ENCODE measurements at places on chromosomes 3 and 15.

GRCh38 chr3:89527736-89528305 is 420.4 kb downstream of the EPHA3 start:
- DNase-seq = no peak

DNA sequence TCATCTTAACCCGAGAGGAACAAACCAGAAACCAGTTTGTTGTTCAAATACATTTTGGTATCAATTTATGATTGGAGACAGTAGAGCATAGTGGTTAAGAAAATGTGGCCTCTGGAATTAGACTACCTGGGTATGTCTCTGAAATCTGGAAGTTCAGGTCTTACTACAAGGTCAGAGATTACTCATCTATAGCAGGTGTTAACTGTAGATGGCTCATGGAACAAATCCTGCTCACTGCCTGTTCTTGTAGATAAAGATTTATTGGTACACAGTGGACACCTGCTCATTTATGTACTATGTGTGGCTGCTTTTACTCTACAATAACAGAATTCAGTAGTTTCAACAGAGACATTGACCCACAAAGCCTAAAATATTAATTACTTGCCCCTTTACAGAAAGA is 413.3 kb downstream of the CNTN6 start:
- no peak for DNase-seq

GRCh38 chr3:125460233-125460632 is 59.8 kb downstream of the SNX4 start:
- DNase-seq = no peak

- DNase-seq = no peak
Observed at GRCh38 chr15:84603630-84604379, 3.0 kb downstream of the ZSCAN2 start.

- DNase-seq = no peak
Observed at GRCh38 chr15:73630921-73631362, 2.2 kb downstream of the NPTN start.

DNA sequence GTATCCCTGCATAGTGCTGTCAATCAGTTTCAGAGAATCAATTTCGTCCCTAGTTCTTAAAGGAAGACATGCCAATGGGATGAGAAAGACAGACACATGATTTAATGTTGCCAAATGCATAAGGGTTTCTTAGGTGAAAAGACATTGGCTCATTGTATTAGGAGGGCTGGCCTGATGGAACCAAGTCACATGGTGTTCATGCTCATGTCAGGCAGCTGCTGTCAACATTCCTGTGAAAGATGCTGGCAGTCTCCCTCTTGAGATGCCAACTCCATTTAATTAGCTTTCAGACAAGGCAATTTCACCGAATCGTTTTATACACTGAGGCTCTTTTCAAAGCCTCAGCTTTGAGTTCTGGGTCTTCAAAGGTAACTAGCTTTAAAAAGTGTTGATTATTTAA is 16.1 kb upstream of the IL1RAP start:
- peak; percentile 55 for DNase-seq

GRCh38 chr15:54518156-54518882 is 540.1 kb downstream of the UNC13C start:
- no peak for DNase-seq

GRCh38 chr15:99502661-99503060 is 63.1 kb upstream of the MEF2A start:
- no peak for DNase-seq

- no peak for DNase-seq
Observed at GRCh38 chr15:66594836-66595235, 29.0 kb upstream of the LCTL start.

- no peak for DNase-seq
Observed at GRCh38 chr3:196774848-196775422, 35.3 kb downstream of the PAK2 start.

DNA sequence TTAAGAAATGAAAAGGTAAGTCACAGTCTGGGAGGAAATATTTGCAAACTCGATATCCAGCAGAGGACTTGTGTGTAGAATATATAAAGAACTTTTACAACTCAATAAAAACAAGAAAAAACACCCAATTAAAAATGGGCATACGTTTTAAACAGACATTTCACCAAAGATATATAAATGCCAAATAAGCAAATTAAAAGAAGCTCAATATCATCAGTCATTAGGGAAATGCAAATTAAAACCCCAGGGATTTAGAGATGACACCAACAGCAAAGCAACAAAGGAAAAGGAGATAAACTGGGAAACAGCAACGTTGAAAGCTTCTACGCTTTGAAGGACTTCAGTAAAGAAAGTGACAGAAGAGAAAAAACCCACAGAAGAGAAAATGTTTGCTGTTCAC is 132.3 kb downstream of the NUP210 start:
- no peak for DNase-seq

DNA sequence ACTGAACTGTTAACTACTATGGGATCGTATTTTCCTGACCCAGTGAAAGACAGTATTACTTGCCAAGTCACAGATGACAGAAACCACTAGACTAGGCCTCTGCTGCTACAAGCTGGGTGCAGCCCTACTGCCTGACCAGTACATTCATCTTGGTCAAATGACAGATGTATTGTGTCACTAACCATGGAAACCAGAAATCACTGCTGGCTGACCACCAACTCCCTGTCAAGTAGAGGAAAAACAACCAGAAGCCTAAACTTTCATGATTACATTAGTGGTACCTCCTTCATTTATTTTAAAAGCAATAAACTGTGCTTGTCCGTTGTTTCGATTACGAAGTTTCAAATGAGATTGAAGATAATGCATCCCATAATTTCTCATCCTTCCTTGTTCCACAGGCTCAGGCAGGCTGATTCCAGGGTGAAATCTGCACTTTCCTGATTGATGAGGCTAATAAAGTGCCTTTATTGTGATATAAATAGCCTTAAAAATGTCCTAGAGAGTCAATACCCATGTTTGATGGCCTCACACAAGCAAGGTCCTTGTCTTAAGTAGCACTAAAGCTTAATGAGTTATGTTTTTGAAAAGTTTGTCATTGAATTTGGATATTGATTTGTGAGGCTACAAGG is 309.7 kb downstream of the LSAMP start:
- DNase-seq = no peak

- no peak for DNase-seq
Observed at GRCh38 chr3:43399034-43399433, 112.7 kb downstream of the SNRK start.

DNA sequence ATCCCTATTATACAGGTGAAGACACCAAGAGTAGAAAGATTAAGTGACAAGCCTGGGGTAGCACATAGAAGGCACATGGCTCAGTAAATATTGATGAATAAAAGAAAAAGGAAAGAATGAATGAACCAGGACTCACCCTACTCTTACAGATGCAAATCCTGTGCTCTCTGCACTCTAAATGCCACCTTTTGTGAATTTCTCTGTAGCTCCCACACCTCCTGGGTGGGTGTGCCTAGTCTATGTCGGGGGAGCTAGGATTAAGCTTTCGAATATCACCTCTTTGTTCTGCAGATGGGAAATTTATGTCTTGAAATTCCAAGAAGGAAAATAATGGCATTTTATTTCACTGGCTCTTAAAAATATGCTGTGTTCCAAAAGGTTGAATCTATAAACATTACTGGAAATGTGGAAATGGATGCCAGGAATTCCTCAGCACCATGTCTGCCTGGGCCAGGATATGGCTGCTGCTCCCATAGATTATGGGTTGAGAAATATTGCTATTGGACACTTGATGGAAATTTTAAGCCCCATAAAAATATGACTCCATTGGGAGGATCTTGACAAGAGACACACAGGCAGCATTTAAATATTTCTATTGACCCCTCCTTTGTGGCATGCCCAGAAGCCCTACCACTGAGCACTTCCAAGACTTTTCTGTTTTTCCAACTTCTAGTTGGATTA is 43.3 kb downstream of the CCNB2 start:
- DNase-seq = no peak

- no peak for DNase-seq
Observed at GRCh38 chr15:36761132-36761847, 181.9 kb downstream of the CDIN1 start.

DNA sequence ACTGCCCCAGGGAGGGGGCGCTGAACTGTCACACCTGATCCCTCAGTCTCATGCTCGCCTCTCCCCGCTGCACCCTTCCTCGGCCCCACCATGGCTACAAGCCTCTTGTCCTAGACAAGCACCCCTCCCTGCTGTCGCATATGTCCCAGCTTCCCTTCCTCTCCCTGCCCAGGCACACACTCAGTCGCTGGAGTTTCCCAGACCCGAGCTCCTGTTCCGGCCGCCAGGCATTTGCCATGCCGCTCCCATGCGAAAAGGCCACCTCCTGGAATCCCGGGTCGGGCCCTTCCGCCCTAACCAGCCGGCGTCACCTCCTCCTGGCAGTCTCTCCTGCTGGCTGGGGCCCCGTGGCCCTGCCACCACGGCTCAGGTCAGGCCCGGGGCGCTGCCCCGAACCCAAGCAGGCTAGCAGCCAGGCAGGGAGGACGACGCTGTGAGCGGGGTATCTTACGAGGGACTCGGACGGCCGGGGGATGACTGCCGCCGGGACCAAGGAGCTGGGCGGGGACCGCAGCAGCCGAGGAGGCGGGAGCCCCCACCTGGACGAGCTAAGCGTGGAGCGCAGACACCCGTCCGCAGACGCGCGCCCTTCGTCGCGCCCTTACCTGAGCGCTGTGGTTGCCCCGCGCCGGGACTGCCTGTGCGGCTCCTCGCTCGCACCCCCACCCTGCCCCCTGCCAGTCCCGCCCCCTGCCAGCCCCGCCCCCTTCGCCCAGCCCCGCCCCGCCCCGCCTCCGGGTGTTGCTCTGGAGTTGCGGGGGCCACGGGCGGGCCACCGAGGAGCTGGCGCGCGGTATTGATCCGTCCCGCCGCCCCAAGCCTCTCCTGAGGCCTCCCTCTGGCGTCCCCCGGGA is at the start of gene ALS2CL:
Gene ALS2CL, minus strand, starts transcription at position 642 of the 854 bp plus-strand sequence. CDS start 4,239 bp downstream, outside the sequence.
- DNase-seq = no peak

DNA sequence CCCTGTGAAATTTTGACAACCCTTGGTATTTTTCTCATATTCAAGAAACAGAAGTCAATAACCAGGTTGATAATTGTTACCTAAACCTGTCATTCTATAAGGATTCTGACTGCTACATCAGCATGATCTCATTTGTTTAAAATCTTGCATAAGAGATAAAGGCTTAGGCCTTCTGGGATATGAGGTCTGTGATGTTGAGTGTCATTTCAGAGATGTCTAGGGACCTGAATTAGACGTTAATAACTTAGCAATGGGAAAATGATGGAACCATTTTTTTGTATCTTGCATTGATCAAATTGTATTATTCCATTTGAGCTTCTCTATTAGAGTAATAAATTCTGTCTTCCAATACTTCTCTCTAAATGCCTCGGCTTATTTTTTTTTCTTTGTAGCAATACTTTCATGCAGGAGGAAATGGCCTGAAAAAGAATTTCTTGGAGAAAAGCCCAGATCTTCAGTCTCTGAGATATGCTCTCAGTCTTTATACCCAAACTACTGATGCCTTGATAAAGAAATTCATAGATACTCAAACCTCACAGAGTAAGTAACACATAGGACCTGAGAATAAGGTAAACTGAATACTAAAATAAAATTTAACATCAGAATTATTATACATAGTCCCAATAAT is 589.3 kb downstream of the UNC13C start:
- no peak for DNase-seq

DNA sequence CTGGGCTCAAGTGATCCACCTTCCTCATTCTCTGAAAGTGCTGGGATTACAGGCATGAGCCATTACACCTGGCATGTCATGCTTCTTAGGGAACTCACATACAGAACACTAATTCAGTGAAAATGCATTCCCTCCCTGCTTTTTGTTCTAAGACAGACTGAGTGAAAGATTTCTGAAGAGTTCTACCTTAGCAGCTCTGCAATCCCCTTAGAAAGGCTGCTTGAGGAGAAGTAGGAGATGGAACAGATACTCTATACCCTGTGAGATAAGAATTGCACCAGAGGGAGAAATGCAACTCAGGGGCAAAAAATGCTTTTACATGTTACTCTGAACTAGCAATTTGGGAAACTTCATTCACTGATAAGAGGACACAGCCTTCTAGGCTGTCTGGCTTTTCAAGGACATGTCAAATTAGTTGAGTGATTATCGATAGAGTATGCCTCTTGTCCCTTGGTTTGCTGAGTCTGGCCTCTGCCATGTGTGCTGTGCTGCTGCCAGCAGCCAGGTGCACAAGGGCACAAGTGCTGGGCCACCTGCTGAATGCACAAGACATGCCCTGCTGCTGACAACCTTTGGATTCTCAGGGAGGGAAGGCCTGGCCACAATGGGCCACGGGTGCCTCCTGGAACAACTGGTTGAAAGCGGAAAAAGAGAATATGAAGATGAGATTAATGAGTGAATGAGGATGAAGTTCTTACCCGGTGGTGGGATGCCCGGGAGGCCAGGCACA is 17.8 kb downstream of the UQCC5 start:
- no peak for DNase-seq

GRCh38 chr3:129006864-129007263 is 5.8 kb downstream of the EFCC1 start:
- no peak for DNase-seq

DNA sequence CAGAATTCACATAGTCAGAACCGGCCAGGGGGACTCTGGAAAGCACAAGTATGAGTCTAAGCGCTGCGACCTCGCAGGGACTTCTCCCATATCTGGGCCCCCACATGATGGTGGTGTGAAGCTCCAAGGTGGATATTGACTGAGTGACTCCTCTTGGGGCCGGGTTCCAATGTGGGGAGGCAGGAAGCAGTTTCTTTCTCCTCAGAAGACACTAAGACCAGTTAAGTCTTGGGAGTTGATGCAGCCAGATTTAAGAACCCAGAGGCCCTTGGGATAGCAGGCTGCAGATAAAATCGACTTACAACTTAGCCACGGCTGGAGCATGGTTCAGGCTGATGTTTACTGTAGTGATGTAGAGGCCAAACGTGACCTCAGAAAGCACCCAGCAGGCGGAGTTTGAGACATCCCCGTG is 55.4 kb upstream of the KLF13 start:
- no peak for DNase-seq

DNA sequence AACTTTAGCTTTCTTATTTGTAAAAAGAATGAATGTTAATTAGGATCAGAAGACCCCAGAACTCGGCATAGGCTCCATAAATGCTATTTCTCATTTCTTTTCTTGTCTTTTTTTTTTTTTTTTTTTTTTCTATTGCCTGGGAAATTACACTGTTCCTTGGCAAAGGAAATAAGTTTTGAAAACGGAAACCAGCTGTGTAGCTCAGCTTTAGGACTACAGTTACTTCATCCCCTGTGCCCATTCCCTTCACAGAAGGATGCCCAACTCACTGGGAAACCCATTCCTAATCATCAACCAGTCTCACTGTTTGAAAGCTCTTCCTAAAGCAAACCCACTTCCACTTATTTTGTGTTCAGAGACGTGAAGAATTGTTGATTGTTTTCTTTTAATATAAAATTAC is 254.0 kb upstream of the IL12A start:
- DNase-seq = no peak
